ENCODE measurements at places on chromosomes 4 and X.
A peak's percentile ranks its signal among the peaks of the same experiment; 100 is the strongest.

GRCh38 chr4:149343614-149344013, 472.0 kb downstream of the IQCM start:
- no peak for DNase-seq

GRCh38 chrX:20244931-20245330, 21.8 kb downstream of the RPS6KA3 start:
- no peak for DNase-seq

GRCh38 chr4:57866468-57867171, 756.4 kb upstream of the IGFBP7 start:
- no peak for DNase-seq

DNA sequence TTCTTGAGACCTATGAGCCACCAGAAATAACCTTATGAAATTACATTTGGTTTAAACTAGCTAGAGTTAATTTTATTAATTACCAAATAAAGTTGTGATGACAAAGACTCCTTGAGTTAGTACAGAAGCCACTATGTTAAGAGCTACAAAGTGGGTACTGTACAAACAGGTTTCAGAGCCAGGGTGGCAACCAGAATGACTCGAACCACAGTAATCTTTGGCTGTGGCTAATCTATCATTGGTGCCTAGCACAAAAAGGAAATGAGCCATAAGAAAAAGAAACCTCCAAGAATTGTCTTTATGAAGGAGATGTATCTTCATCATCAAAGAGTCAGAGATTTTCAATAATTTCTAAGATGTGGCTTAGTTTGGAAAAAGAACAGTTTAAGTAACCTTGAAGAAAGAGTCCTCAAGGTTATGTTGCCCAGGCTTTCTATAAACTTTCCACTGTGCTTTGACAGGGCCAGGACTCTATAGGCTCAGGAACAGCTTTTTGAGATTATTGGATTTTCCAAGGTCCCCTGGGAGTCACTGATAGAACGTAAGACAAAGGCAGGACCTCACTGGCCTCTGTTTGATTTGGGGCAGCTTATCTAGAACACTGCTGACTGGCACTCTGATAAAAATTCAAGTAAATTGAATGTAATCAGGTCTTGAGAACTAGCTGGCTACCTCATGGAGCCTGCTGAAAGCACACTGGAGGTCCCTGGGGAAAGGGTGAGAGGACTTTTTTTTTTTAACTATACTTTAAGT, 777.7 kb downstream of the STIM2 start:
- peak; percentile 33 for DNase-seq

DNA sequence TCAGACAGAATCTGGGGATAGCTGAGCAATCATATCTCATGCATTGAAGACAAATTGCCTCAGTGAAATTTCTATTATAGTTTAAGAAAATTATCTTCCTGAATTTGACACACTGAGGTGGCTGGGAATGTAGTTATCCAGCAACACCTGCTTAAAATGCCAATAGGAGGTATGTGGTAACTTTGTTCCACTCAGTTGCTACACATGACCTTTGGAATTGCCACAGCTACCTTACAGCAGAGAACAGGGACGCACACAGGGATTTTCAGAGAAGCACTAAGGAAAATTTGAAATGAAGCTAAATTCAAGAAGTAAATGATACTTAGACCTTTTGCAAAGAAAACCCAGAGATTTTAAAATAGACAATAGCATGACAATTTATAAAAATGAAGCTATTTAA, 264.6 kb downstream of the IL1RAPL1 start:
- peak; percentile 4 for DNase-seq

DNA sequence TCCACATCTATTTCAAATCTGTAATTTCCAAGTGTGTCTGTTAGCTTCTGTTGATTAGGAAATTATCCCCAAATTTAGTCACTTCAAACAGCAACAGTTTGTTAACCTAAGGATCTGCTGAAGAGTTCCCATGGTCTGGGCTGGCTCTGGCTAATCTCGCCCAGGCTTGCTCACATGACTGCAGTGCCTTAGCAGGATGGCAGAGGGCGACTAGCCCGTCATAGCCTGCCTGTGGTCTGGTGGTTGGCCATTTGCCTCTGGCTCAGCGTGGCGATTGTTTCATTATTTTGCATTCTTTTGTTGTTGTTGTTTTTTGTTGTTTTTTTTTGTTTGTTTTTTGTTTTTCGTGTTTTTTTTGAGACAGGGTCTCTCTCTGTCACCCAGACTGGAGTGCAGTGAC, 264.0 kb downstream of the TRIML1 start:
- DNase-seq = no peak

Measured in renal cortical epithelial cell (primary cell).